ENCODE measurements at places on chromosomes 1 and 21. TPM values are rescaled to one million over a fixed set of nuclear protein-coding genes. Genes with fewer than 3 reads are reported as not detected.

Gene TFAP2E
- total RNA-seq: 0.54 TPM

Gene TTC39A
- total RNA-seq: 7.0 TPM

Gene SLC22A15
- total RNA-seq: 32.8 TPM

GRCh38 chr1:30758785-30759380, 1.3 kb upstream of the LAPTM5 start:
- no peak for DNase-seq

GRCh38 chr1:94828251-94828650, 8.1 kb downstream of the SLC44A3 start:
- no peak for DNase-seq

DNA sequence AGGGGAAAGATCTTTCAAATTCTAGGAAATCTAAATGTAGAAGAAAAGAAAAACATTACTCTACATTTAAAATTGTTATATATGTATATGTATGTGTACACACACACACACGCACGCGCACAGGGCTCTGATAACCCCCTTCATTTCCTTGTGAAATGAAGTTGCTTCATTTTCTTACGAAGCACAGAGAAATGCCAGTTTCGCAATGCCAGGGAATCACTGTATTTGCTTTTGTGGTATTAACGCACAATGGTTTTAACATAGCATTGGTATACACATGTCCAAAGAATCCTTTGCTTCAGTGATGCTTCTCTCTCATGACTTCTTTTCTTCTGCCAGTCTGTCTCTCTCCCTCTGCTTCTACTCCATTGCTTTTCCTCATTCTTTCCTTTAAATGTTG, 8.4 kb upstream of the DDAH1 start:
- no peak for DNase-seq

Data from cerebellum (tissue), 4 donors.